Naive B cell (primary cell): ENCODE measurements at places on chromosomes 7 and 10. TPM values are rescaled to one million over a fixed set of nuclear protein-coding genes. Genes with fewer than 3 reads are reported as not detected.

Gene TAS2R41
- not detected for polyA plus RNA-seq

Gene DLG5
- polyA plus RNA-seq: not detected

Gene BTBD16
- polyA plus RNA-seq: not detected

Gene TMEM236
- not detected for polyA plus RNA-seq

Gene SPDYE5
- polyA plus RNA-seq: 0.84 TPM

Gene MNX1
- not detected for polyA plus RNA-seq

Gene ZNF365
- polyA plus RNA-seq: 0.12 TPM

Gene ACTR3C
- 5.3 TPM for polyA plus RNA-seq

Gene NAT16
- polyA plus RNA-seq: not detected

Gene NPSR1
- polyA plus RNA-seq: not detected

Gene ZYX
- polyA plus RNA-seq: 4.7 TPM

Gene KAZALD1
- not detected for polyA plus RNA-seq

Gene SLC13A4
- polyA plus RNA-seq: 0.24 TPM

Gene ADIRF
- not detected for polyA plus RNA-seq

Gene RBM28
- polyA plus RNA-seq: 5.0 TPM

Gene TAS2R5
- 0.25 TPM for polyA plus RNA-seq

Gene HTR7
- polyA plus RNA-seq: not detected

Gene SH2D4B
- polyA plus RNA-seq: not detected

Gene NPC1L1
- not detected for polyA plus RNA-seq

Gene OR2A12
- not detected for polyA plus RNA-seq

Gene ACSM6
- polyA plus RNA-seq: not detected
